ENCODE measurements at places on chromosomes 12 and 14.

DNA sequence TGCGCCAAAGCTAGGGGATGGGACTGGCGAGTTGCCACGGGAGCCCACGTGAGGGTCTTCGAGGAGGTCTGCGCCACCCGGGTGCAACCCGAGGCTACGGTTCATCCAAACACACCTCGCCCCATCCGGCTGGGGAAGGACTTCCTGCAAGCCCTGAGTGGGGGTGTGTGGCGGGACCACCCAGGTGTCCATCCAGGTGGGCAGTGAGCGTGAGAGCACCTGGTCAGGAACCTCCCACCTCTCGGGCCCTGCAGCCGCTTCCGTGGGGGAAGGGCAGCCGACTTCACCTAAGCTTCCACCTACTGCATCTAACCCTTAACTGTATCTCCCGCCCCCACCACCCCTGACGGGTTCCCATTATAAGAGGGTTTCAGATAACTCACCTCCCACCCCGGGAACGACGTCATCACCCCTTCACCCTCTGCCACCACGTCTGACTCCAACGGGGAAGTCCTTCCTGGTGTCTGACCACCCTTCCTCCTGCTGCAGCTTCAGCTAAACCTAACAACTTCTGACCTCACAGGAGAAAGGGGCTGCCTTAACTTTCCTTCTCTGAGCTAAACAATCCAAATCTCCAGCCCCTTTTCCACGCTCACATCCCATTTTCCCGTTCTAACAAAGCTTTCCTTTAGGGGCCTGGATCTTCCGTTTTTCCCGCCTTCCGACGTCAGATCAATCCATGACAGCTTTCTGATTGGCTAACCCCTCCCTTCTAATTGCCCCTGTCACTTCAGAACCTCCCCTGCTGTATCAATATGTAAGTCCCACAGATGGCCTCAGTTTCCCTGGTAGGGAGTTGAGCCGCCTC, 27.4 kb upstream of the SMUG1 start:
- DNase-seq: peak; percentile 35

- no peak for DNase-seq
Measured at GRCh38 chr14:42877716-42878115, 1271.0 kb downstream of the LRFN5 start.

GRCh38 chr12:58341791-58342190, 400.4 kb downstream of the ATP23 start:
- DNase-seq: no peak

DNA sequence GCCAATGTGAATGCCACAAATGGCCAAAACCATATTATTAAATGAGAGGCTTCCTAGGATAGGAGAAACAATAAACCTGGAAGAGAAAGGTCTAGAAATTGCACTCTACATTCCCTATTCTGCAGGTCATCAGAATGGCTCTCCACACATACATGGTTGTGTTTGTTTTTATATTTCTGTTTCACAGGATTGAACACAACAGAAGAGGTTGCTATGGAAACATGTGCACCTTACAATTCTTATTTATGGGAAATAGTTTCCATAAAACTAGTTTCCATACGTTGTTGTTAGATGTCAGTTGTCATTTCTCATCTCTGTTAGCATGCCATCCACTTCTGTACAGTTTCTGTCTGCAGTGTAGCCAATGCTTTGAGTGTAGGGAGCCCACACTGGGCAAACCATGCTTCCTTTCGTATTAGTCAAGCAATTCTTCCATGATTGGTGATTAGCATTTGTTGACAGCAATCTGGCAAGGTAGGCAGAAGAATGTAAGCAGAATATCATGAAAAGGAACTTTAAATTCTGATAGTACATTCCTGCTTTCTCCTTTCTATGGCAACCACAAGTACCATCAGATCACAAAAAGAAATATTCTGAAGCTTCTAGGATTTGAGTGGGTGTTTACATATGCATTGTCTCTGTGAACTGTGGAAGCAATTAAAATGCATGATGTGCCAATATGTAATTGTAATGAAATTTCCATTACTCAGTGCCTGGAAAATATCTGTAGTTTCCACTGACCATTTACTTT, 141.6 kb upstream of the AVPR1A start:
- DNase-seq: no peak

DNA sequence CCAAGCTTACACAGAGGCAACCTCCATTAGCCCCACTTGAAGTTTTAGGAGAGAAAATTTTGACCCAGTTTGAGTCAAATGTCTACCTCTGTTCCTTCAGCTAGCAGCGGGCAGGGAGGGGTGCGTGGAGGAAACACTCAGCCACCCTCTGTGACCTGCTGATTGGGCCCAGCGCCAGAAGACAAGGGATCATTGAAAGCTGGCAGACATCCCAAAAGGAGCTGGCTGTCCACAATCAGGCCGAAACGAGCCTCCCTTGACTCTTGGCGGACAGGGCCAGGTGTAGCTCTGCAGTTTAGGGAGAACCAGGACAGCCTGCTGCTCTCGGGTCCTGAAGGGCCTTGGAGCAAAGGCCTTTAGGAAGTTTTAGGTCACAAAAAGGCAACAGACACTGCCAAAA, 41.3 kb downstream of the CD9 start:
- no peak for DNase-seq

- no peak for DNase-seq
Measured at GRCh38 chr14:59126714-59127436, 61.6 kb upstream of the DAAM1 start.

DNA sequence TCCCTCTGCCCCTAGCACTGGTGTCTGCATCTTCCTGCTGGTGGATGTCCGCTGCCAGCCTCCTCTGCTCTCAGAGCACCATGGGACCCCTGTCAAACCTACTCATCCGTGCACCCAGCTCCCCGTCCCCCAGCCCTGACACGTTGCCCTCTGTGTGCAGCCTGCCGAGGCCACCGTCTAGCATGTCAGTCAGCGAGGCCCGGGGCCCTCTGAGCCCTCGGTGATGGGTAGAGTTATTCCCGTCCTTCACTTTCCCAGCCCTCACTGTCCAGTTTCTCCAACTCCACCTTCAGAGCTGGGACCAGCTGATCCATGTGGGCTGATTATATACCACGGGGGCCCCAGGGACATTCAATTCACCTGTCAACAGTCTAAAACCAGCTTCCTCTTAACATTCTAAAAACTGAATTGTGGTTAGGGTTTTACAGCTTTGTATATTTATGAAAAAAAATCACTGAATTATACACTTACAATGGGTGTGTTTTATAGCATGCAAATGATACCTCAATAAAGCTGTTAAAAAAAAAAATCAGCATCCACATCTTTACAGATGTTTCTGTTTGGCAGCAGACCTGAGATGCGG, 61.3 kb downstream of the CCDC88C start:
- no peak for DNase-seq

Data from stimulated activated naive CD4-positive, alpha-beta T cell (primary cell).